ENCODE measurements at places on chromosomes 11 and 22.

DNA sequence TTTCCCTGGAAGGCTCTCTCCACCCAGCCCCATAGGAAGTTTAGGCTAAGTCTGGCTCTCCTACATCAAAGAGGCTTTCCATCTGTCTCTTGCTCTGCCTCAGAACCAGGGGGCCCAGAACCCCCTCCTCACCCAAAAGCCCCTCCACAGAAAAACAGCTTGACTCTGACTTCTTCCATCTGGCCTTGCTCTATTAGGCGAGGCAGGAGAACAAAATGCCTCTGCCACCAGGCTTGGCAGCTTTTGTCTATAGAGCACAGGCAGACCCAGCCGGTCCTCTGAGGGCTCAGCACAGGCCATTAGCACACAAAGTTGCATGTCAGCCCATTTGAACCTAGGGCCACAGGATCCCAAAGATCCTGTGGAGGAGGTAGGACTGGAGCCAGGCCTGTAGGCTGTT is 75.7 kb upstream of the SUSD2 start:
- no peak for DNase-seq

DNA sequence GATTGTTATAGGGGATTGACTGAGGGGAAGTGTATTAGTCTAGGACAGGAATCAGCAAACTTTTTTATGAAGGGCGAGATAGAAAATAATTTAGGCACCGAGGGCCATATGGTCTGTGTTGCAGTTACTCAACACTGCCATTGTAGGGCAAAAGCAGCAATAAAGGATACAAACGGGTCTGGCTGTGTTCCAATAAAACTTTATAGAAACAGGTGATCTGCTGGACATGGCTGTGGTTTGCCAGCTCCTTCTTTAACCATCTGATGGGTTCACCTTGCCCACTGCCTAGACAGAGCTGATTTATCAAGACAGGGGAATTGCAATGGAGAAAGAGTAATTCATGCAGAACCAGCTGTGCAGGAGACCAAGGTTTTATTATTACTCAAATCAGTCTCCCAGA is 20.0 kb downstream of the PRR5L start:
- no peak for DNase-seq

DNA sequence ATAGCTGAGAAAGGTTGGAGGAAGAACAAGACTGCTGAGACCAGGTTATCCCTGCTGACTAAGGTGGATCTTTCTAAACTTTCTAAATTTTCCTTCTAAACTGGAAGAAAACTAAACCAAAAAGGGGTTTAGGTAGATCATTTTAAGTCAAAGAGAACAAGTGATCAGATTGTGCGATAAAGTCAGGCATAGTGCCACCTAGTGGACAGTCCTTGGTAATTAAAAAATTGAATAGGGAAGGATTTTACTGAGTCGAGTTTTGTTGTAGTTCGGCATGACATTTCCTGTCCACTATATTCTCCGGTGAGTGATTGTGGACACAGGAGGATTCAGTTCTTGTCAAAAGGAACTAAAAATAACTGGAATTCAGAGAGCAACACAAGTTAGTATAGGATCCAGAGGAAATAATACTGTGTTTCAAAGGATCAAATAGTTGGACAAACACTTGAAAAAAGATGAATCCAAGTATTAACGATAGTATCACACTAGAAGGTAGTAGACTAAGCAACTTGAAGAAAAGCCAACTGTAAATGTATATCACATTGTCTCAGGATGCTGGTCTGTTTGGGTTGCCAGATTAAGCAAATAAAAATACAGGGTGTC is 1236.4 kb downstream of the FAM181B start:
- DNase-seq = no peak

- DNase-seq = no peak
Measured at GRCh38 chr11:72712168-72712751, 38.0 kb upstream of the PDE2A start.

- no peak for DNase-seq
Measured at GRCh38 chr22:42344361-42344905, 74.0 kb upstream of the TCF20 start.

DNA sequence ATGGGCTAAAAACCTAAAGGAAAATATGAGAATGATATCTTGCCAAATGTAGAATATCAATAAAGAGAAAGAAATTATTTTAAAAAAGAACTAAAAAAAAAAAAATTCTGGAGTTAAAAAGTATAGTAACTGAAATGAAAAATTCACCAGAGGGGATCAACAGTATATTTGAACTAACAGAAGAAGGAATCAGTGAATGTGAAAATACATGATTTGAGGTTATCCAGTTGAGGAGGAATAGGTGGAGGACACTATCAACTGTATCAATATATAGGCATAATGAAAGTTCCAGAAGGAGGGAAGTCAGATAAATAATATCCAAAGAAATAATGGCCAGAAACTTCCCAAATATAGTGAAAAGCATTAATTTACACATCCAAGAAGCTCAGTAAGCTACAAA is 16.1 kb upstream of the HORMAD2 start:
- DNase-seq = no peak

- DNase-seq = no peak
Measured at GRCh38 chr11:10388101-10388500, 67.0 kb upstream of the AMPD3 start.

DNA sequence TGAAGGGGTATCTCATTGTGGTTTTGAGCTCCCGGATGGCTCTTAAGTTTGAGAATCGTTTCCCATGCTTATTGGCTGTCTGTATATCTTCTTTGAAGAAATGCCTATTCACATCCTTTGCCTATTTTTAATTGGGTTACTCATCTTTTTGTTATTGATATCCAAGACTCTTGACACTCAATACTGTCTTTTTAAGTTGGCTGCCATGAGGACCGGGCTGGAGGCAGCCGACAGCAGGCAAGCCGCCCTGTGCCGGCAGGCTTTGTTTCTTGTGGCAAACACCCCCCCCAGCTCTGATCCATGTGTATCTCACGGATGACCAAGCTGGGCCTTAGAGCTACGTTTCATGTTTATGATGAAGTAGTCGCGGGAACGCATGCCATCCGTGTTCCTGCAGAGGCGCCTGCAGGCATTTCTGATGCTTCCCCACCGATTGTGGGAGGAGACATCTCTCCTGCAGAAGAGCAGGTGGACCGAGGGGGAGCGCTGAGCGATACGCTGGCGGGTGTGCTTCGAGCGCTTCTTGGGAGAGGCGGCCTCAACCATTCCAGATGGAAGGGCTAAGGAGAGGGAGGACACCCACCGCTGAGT is 95.8 kb downstream of the TBC1D22A start:
- DNase-seq = no peak

GRCh38 chr22:36386351-36386899 is 1.3 kb downstream of the MYH9 start:
- no peak for DNase-seq

- no peak for DNase-seq
Measured at GRCh38 chr22:41481925-41482318, 13.0 kb downstream of the ACO2 start.

DNA sequence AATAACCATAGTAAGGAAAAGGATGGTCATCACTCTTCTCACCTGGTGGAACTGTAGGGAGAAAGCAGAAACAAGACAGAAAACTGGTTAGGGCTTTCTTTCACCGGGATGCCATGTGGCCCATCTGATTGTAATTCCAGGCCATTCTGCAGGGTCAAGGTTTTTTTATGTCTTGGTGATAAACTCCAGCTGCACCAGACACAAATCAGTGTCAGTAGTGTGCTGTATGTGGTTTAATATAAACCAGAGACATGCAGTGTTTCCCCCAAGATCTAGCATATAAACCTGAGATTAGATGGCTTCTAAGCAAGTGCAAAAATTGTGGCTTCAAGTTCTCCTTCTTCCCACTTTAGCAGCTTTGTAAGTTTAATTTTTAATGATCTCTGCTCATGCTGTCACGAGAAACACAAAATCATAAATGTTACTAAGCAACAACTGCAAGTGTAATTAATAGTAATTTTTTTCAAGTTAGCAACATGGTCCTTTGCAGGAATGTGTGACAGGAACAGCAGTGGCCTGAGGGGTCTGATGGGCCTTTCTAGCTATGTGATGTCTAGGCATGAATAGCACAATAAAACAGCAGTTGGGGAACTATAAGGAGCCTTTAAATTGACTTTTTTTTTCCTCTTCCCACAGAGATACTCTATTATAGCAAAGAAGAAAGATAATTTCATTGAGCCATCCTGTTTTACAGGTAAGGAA is 41.6 kb downstream of the BDNF start:
- DNase-seq = no peak

DNA sequence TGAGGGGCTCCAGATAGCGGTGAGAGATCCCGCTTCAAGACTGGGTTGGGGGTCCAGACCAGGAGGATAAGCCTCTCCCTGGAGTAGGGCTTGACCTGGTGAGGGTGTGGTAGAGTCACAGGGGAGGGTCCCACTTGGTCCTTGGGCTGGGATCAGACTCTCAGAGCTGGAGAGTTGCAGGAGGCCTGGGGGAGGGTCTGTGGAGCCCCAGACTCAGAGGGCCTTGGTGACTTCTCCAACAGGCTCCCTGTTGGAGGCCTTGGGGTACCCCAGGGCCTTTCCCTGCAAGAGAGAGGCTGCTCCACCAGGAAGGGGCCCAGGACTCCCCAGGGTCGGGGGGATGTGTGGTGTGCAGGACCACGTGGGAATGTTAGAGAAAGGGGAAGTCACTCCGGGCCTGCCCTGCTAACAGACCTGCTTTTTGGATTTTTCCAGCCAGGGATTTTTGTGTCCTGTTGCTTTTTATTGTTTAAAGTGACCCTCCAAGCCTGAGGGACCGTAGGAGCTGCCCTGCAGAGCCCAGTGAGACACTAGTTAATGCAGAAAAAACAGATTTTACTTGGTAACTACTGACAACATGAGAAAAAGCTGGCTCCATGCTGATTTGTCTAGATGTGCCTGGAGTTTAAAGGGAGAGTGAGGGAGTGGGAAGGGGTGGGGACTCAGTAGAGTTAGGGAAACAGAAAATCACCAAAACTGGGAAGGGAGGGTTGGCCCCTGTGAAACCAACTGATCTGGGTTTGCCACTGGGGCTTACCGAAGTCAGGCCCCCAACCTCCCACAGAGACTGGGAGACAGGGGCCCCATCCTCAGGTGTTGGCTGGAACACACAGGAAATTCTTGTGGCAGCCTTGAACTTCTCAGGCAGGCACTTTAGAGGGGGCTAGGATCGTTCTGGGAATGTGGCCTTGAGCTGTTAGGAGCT is 801 bp upstream of the TXNRD2 start:
- no peak for DNase-seq

DNA sequence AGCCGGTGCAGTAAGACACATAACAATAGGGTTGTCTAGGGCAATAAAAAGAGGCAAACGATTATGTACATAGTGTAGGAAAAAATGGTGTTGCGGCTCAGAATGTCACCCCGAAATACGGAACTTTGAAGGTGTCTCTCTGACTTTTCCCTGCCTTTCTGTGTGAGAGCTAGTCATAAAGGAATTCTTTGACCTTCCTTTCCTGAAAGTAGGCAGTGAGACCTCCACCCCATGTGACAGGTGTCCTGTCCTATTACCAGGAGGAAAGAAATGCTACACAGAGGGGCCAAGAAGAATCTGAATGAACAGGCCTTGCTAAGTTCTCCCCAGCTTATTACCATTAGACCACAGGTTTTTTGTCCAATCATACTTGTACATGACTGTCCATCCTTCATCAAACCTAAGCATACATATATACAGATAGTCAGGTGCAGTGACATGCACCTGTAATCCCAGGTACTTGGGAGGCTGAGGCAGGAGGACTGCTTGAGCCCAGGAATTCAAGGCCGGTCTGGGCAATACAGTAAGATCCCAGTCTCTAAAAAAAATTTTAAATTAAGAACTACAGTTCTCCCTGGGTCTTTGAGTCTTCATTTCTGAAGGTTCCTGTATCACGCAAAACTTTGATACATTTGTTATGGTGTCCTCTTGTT is 16.1 kb upstream of the TOP3B start:
- no peak for DNase-seq

DNA sequence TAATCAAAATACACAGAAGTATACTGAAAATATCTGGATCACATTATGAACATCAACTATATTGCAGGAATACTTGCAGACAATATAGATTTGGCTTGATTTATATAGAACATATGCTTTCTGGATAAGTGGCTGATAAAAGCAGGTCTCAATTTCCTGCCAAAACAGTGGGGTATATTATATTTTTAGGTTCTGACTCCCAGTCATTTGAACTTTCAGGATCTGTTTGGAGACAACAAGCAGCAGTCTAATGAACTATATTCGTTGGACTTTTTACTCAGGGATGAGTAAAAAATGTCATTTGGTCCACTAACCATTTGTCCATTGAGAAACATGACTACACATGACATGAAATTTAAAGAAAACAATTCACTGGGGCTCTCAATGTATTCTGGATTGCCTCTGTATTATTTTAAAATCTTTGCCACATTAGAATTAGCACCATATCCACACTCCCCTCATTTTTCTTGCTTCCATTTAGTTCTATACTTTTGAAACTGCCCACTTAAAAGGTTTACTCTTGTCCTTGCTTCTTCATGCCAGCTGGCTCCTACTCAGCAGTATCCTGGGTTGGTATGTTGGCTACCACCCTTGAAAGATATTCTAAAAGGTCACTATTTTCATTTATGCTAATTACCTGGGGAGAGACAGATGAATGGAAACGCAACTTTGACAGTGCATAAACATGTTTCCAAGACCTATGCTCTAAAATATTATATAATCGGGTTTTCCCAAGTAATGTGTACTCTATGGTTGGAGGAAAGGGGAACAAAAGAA is 153.0 kb downstream of the APOL5 start:
- no peak for DNase-seq

DNA sequence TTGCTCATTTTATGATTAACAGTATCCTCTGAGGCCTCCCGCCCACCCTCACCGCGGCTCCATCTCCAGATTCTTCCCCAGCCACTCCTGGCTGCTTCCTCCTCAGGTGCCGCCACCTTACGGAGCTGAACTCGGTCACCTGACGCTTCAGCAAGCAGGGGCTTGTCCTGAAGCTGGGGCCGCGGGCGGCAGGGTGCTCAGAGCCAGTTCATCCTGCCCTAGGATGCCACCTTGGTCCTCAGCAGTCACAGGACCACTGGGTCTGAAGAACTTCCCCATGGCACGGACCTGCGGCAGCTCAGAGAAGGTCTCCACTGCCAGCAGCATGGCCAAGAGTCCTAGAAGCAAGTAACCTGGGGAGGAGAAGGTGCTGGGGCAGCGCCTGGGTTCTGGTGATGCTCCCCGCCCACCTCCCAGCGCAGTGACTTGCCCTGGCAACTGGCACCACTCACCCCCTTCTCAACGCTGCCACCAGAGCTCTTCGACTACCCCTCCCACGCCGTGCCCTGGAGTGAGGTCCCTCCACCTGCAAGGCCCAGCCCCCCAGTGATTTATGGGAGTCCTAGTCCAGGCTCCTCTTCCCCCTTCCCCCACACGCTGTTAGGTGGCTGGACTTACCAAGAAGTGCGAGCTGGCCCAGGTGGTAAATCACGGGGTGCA is 2.6 kb downstream of the KCNK7 start:
- DNase-seq = no peak

DNA sequence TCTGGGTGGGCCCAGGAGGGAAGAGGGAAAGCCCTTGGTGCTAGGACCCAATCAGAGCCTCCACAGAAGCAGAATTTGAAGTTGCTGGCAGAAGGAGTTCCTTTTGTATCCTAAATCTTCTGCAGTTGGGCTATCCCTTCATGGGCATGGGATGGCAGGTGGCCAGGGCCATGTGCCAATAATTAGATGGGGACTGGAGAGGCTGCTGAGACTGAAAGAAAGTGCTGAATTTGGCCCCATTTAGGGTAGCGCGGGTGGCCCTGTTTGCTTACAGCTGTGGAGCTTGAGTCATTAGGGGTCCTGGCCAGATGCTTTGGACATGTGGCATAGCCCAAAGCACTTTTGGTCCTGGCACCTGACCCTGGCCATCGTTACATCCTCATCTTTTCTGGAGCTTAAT is 27.1 kb downstream of the PARVA start:
- no peak for DNase-seq
